ENCODE measurements at places on chromosomes 3 and 15.

GRCh38 chr3:31908391-31909097, 72.5 kb downstream of the OSBPL10 start:
- DNase-seq = no peak

DNA sequence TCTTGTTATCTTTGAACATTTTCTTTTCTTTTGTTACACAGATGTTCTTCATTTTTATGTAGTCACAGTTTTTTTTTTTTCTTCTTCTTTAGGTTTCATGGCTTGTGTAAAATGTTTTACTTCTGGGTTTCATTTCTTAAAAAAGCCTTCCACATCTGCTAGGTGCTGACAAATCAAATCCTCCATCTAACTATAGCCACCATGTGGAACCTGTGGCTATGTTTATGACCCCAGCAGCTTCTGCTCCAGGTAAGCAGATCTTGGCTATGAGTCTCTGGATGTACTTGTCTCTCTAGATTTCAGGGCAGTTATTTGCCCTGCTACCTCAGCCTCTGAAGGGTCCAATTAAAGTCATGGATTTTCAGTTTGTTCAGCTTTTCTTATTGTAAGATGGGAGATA, 44.5 kb downstream of the OXSM start:
- DNase-seq = no peak

DNA sequence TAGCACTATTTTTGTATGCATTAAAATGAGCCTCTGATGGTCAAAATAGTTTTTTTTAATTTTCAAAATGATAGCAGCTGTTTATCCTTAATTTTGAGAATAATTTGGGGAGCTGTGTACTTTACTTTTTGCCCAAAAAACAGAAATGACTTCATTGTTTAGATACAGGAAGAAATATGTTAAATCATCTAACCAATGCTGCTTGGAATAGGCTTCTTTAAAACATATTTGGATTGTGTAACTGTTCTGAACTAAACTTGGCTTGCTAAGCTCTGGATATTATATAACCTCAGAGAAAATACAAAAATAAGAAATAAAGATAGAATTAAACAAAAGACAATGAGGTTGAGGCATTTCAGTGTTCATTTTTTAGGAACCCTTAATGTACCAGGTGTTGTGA, 119.3 kb downstream of the SERPINI1 start:
- no peak for DNase-seq

GRCh38 chr3:141184430-141184829, 47.2 kb upstream of the PXYLP1 start:
- no peak for DNase-seq

DNA sequence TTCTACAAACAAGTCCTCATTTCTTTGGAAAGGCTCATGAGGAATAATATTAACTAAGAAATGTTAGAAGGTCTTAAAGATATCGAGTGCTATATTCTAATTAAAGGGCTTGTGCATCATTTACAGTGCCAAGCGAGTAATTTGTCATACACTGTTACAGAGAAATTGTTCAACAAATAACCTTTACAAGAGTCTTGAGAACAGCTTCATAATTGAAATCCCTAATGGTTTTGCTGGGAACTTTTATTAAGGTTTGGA, 209.5 kb downstream of the MECOM start:
- DNase-seq = no peak

Measured in CD4-positive, alpha-beta T cell treated with Interleukin-15 for 4 hours (primary cell).